ENCODE measurements at places on chromosomes 6 and 20. TPM values are rescaled to one million over a fixed set of nuclear protein-coding genes. Genes with fewer than 3 reads are reported as not detected.

CALHM6 gene
- total RNA-seq, result not detected

DDRGK1 gene
- total RNA-seq, result 33.4 TPM

GJA1 gene
- total RNA-seq, result 53.7 TPM

ID1 gene
- 315 TPM for total RNA-seq

PNPLA1 gene
- total RNA-seq, result not detected

RIPOR3 gene
- total RNA-seq, result 13.4 TPM
